ENCODE measurements at places on chromosomes 13 and 19. TPM values are rescaled to one million over a fixed set of nuclear protein-coding genes. Genes with fewer than 3 reads are reported as not detected.

Gene CEACAM16
- total RNA-seq: not detected

Gene FGF21
- not detected for total RNA-seq

Gene MCEMP1
- total RNA-seq: not detected

Gene CRLF1
- 0.76 TPM for total RNA-seq

Gene WDR87
- total RNA-seq: not detected

Gene CD70
- 13.6 TPM for total RNA-seq

Gene NXNL1
- not detected for total RNA-seq

Gene MATK
- total RNA-seq: 43.1 TPM

Gene PSG11
- total RNA-seq: not detected

Gene BEST2
- total RNA-seq: not detected

Gene CRB3
- 1.6 TPM for total RNA-seq

Gene ZGLP1
- 10.1 TPM for total RNA-seq

Gene RHPN2
- total RNA-seq: 3.4 TPM

Gene MUC16
- not detected for total RNA-seq

Gene CBARP
- total RNA-seq: 0.63 TPM

Gene P2RY11
- total RNA-seq: 74.8 TPM

Gene LGALS14
- not detected for total RNA-seq

Gene GNG7
- 0.48 TPM for total RNA-seq

Gene PRKD2
- total RNA-seq: 58.1 TPM

Gene EDNRB
- total RNA-seq: 0.21 TPM

Gene F10
- not detected for total RNA-seq

Gene CLDND2
- total RNA-seq: 3.8 TPM

Gene SIGLECL1
- not detected for total RNA-seq

Gene KIR2DL4
- total RNA-seq: not detected

Gene UGGT2
- 0.08 TPM for total RNA-seq

Gene BRSK1
- total RNA-seq: 6.5 TPM

Gene PSG6
- total RNA-seq: not detected

Gene LRRC4B
- total RNA-seq: not detected

Gene SLC25A30
- 25.4 TPM for total RNA-seq

Gene ZNF235
- total RNA-seq: 2.4 TPM

Gene KLHL26
- total RNA-seq: 20.3 TPM

Gene LILRB3
- total RNA-seq: not detected

Gene CFAP97D2
- total RNA-seq: not detected

Gene PROZ
- total RNA-seq: not detected

Gene ZNF382
- total RNA-seq: 6.2 TPM

Gene ZNF836
- total RNA-seq: 4.3 TPM

Gene HCST
- total RNA-seq: 24.0 TPM
